ENCODE measurements at places on chromosomes 4 and X.

GRCh38 chrX:87045352-87045751 lies 472.2 kb upstream of the KLHL4 start:
- DNase-seq = no peak

GRCh38 chr4:173398779-173399415 lies at the start of gene SCRG1:
Gene SCRG1, minus strand, starts transcription at chr4:173399116. Its CDS starts 7,702 bp downstream, at chr4:173391414.
- DNase-seq = no peak

DNA sequence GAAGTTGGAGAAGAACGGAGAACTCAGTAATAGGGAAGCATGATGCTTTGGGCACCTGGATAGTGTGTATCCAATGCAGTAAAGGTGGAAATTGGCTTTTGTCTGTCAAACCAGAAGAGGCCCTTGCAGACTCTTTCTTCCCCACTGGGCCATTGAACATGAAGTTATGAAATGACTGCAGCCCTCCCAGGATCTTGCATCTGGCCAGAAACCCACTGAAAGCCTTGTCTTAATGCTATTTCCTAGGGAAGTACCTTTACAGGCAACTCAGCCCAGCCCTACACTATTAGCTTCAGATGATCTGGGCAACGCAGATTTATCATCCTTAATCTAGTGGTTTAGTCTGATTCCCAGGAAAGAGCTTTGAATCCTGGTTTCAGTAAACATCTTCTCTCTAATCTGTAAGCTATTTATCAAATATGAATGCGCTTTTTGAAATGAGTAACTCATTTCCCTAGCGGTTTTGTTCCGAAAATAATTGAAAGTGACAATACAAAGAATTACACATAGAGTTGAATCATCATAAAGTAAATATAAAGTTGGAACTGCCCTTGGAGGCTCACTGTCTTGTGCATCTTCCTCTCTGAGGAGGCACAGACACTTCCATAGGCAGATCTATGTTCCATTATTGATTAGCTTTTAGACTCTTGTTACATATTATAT lies 464.1 kb downstream of the IDS start:
- no peak for DNase-seq

DNA sequence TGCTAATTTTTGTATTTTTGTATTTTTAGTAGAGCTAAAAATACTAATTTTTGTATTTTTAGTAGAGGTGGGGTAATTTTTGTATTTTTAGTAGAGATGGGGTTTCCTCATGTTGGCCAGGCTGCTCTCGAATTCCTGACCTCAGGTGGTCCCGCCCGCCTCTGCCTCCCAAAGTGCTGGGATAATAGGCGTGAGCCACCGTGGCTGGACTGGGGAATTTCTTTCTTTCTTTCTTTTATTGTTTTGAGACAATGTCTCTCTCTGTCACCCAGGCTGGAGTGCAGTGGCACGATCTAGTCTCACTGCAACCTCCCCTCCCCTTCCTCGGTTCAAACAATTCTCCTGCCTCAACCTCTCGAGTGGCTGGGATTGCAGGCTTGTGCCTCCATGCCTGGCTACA lies 83.0 kb downstream of the FAM193A start:
- no peak for DNase-seq

- DNase-seq = no peak
Measured at GRCh38 chr4:132384709-132385108, 764.4 kb upstream of the PCDH10 start.

- DNase-seq = no peak
Measured at GRCh38 chr4:38150766-38151165, 190.6 kb downstream of the PTTG2 start.

DNA sequence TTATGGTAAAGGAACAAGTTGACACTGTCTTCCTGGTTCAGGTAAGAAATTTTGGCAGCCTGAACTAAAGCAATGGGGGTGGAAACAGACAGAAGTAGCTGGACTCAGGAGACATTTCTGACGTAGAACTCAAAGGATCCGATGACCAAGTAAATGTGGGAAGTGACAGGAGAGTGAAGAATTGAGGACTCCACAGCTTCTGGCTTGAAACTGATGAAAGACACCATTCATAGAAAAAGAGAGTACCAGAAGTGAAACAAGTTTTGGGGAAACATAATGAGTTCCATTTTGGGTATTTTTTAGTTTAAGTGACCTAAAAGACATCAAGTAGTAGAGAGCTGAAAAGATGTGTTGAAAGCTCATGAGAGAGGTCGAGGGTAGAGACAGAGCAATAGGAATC lies 5.7 kb downstream of the FAM120C start:
- no peak for DNase-seq

GRCh38 chr4:42470023-42470422 lies 72.7 kb downstream of the SHISA3 start:
- no peak for DNase-seq

DNA sequence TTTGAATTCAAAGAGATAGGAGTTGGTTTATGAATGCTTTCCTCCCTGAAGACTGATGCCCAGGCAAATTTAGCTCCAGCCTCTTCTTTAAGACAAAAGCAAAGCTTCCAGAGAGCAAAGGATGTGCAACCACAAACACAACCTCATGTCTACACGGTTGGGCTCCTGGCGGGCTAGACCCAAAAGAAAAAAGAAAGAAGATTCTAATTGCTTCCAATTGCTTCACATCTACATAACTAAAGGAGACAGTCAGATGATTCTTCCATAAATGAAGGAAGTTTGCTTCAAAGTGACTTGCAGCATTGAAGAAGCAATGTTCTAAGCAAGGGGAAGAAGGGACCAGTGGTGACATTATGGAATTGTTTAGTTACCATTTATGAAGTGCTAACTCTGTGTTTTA lies 1603.0 kb upstream of the TENM3 start:
- no peak for DNase-seq

- no peak for DNase-seq
Measured at GRCh38 chrX:8679550-8679949, 52.4 kb downstream of the ANOS1 start.

DNA sequence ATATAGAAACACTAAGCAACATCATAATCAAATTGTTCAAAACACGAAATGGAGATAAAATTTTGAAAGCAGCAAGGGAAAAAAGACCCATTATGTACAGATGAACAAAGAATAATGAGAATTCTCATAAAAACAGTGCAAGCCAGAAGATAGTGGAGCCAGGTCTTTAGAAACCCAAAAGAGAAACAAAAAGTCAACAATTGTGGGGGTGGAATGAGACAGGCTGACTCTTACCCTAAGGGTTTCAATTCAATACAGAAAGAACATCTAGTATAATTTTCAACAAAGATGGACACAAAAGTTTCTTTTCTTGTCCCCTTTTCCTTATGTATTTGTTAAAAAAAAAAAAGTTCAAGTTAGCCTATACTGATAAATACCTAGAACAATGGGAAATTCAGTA lies 34.0 kb upstream of the MAGEB2 start:
- DNase-seq = no peak

DNA sequence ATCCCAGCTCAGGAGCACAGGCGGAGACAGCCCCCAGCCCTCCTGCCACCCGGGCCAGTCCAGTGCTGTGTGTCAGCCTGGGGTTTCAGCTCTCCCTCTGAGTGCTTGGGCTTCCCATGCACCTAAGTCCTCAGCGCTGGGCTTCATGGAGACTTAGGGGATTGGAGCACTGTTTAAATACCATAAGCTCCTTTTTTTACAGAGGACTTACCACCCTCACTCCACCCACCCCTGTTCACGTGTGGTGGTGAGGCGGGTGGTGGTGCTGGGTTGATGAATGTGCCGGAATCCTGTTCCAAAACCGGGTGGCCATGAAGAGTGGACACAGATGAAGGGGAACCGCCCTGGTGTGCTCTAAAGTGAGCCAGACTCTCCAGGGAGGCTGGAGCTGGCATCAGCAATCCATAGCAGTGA lies 66.9 kb downstream of the PSAPL1 start:
- DNase-seq = no peak

- DNase-seq = no peak
Measured at GRCh38 chr4:127737295-127737694, 7.1 kb downstream of the SLC25A31 start.

DNA sequence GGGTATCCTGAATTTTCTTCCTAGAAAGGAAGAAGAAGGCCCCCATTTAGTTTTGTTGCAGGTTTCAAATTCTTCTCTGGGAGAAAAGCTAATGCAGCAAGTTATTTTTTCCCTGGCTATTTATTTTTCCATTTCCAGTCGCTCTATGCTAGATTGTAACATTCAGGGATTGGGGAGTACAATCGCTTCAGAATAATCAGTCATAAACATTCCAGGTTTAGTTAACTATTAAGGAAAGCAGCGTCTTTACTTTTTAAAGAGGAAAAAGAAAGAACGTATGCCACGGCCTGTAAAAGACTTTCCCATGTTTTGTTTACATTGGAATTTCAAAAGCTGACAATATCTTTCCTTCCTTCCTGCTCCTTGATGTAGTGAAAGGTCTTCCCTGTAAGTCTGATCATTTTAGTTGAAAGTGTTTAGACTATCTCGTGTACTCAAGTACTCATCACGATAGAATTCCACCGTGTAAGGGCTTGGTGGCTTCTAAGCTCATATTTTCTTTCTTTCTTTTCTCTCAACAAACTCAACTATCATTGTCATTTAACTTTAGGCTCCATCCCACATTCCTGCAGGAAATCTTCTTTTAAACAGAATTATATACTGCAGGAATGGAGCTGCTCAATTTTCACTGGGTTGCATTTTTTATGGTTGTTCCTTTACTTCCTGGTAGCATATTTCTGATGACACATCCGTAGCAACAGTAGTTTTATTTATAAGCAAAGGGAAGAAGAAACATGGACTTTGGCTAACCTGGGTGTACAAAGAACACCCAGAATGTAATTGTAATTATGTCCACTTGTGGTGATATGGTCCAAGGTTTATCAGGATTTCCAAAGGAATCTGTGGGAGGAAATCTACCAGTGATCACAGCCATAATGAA lies 213.1 kb upstream of the FAT1 start:
- DNase-seq = no peak

- DNase-seq = no peak
Measured at GRCh38 chr4:33162122-33162521, 2442.0 kb downstream of the PCDH7 start.

DNA sequence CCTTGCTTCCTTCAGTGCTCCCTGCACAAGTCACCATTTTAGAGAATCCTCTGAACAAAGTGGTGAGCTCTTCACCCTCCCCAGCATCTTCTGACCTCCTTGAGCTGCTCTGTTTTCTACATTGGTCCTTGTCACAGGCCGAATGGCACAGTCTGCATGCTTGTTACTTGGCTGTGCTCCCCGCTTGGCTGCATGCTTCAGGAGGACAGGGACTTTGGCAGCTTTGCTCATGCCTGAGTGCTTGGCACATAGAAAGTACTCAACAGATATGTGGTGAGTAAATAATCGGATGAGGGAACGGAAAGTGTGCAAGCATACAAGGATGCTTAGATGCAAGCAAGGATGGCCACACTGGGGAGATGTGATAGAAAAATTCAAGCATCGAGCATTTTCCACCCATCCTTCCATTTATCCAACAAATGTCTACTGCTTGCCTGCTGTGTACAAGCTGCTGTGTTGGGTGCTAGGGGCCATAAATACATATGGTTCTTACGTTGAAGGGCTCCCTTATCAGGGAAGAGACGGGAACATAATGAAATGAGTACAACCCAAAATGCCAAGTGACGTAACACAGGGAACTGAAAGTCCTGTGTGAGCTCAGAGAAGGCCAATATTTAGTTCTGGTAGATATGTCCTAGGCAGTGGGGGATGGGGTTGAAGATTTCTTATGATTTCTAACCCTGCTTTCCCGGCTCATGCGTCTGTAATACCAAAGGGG lies 31.2 kb downstream of the SLC2A9 start:
- no peak for DNase-seq

DNA sequence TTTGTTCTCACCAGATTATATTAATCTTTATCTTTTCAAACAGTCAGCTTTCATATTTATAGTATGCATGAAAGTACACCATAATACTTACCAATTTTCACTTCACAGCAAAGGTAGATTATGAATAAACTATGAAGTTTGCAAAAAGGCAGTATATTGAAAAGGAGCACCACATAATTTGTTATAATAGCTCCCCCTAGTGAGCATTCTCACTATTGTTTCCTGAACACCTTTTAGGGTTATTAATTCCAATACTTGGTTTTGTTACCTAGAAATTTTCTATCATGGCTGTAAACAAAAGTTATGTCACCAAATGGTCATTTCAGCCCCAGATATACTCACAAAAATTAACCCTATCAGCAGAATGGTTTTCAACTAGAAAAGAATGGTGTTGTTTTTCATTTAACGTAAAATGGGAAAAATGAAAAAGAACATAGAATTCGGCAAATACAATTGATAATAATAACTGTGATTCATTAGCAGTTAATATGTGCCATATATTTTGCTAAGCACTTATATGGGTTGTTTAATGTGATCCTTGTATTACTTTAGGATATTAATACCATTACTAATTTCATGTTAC lies 30.2 kb upstream of the NKX6-1 start:
- DNase-seq = no peak

DNA sequence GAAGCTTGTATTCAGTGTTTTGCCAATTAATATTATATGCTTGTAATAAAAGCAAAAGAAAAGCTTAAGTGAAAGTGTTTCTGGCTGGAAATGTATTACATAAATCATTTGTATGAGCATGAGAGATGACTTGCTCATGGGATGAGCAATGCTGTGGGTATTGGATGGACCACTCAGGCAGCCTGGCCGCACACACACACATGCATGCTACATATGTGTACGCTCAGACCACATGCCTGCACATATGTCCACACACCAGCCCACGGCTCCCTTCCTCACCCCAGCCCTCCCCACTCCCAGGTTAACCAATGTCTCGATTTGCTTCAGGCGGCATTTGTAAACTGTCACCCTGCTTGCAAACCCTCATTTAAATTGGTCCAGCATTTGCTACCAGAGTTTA lies 55.9 kb downstream of the CPLX1 start:
- DNase-seq = no peak

DNA sequence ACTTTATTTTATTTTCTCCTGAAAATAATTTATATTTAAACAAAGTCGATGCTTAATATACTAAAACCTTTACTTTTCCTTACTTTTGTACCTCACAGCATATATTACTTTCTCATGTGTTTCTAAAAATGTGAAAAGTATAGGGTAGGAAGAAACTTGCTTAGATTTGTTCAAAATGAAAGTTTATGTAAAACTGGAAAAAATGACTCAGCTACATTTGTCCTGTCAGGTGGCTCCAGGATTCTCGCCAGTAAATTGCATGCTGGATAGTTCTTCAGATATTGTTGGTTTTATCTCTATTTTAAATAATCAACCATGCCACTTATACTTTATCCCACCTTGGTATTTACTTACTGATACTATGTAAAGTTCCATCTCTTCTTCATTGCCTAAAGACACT lies 159.2 kb upstream of the NDST4 start:
- DNase-seq = no peak

All from activated CD4-positive, alpha-beta T cell treated with anti-CD3 and anti-CD28 coated beads, Interleukin-2, amount 50 U/mL, for 48 hours (primary cell).